NCI-H748 treated with DMSO at 0.1 percent for 48 hours (cell line): ENCODE measurements at places on chromosomes 5 and 9.
A peak's percentile ranks its signal among the peaks of the same experiment; 100 is the strongest.

- no peak for DNase-seq
Observed at GRCh38 chr5:61969347-61969746, 336.7 kb upstream of the KIF2A start.

GRCh38 chr5:157331807-157332206 is 65.9 kb downstream of the CYFIP2 start:
- no peak for DNase-seq

- no peak for DNase-seq
Observed at GRCh38 chr5:74334762-74335384, 305.7 kb downstream of the ENC1 start.

- no peak for DNase-seq
Observed at GRCh38 chr5:78690253-78690972, 41.8 kb upstream of the LHFPL2 start.

GRCh38 chr5:67577424-67577823 is 380.8 kb upstream of the CD180 start:
- peak; percentile 61 for DNase-seq
